ENCODE measurements at places on chromosomes 3 and 15. TPM values are rescaled to one million over a fixed set of nuclear protein-coding genes. Genes with fewer than 3 reads are reported as not detected.

The PCLAF gene
- 138 TPM for total RNA-seq

The RASSF1 gene
- total RNA-seq: 124 TPM

The CCDC12 gene
- 65.9 TPM for total RNA-seq

The GMPPB gene
- 46.6 TPM for total RNA-seq

The GOLGA8J gene
- 1.1 TPM for total RNA-seq

The CLDN18 gene
- total RNA-seq: not detected

All from activated CD8-positive, alpha-beta memory T cell treated with anti-CD3 and anti-CD28 coated beads, Interleukin-2, amount 10 ng/mL, durations not matched to agents 7 days and 5 days (primary cell).